ENCODE measurements at places on chromosomes 4 and X.

DNA sequence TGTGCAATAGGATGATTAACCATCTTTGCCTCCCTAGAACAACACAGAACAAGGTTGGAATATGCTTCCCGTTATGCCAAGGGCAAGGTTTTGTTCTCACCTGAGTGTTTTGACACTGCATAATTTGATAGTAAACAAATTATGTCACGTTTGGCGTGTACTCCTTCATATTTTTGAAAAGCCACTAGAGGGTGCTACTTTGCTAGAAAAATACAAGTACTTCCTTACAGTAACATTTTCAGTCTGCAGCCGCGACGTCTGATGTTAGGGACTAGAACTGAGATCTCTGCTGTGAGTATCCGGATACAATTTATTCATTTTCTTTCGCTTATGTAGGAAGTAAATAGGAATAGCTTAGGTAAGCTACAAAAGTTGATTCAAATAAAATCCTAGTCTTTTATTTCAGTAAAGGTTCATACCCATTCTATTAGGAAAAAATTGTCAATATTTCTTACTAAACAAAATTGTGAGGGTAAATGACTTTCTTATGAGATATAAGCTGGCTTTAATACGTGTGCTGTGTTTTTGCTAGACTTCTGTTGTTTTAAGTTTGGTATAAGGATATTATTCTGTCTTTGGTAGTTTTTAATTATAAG, 181.1 kb upstream of the WDFY3 start:
- DNase-seq: no peak

DNA sequence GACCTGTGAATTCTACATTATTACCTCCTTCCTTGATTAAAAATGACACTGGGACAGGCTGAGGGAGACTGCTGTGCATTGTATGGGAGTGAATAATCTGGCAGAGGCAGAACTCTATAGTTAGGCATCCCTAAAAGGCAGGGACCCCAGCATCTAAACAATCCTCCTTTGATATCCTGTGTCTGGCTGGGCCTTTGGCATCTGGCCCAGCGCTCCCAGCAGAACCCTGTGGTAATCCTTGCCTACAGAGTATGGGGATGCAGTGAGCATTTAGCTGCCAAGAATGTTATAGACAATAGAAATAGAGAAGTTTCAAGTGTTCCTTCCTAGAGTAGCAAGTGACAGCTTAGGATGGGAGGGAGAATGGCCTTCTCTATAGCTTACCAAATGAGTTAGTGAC, 38.5 kb downstream of the ZCCHC12 start:
- no peak for DNase-seq

DNA sequence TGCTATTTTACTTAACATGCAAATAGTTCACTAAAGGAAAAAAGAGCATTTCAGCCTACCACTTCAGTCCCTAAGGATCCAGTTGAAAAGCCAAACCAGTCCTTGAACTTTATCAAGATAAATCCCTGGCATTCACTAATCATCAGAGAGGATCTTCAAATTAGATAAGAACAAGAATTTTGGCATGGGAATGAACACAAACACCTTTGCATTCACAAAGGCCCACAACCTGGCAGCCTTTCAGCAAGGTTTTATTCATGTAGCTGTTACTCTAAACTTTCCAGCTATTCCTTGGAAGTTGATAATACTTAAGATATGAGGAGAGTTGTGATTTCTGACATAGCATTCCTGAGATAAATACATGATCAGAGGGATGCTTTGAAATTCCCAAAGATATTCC, 193.4 kb downstream of the LRBA start:
- DNase-seq: no peak

- DNase-seq: no peak
These were observed 1506.8 kb downstream of the PCDH18 start for GRCh38 chr4:136025540-136025939.

DNA sequence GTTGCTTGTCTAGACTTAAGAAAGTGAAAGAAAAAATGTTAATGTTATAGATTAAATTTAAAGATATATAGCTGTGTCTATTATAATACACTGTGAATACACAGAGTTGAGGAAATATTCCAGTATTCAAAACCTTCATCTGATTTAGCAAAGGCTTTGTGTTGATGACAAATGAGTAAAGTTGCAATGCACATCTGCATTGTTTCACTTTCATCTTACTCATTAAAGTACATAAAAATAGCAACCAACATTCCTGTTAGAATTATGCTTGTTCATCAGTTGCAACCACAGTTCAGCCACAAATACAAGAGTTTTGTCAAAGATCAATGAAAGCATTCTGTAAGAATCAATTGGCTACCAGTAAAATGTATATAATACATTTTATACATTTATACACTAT, 346.4 kb upstream of the SLC7A11 start:
- DNase-seq: no peak

- DNase-seq: no peak
These were observed 174.5 kb downstream of the NSUN7 start for GRCh38 chr4:40924096-40924792.

GRCh38 chr4:107913283-107913899, 18.0 kb upstream of the CYP2U1 start:
- no peak for DNase-seq

- no peak for DNase-seq
These were observed 22.3 kb downstream of the MORF4L2 start for GRCh38 chrX:103663981-103664762.

DNA sequence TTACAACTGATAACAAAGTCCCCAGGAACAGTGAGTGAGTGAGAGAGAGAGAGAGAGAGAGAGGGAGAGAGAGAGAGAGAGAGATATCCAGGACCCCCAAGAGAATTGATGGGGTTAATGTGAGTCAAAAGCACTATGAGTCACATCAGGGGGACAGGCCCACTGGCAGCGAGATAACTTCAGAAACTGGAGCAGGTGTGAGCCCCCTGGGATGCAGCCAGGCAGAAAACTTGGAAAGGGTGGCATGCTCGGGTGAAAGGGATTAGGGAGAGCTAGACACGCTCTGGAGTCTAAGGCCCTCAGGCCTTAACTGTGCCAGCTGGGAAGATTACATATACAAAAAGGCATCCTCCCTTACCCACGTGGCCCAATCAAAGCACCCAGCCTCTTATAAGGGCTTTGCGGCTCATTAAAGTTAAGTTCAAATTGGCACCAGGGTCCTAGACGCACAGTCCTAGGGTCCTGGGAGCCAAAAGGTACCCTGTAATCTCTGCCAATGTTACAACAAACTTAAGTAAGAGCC, 841 bp downstream of the ACOT9 start:
- DNase-seq: no peak

GRCh38 chr4:15897577-15897976, 41.0 kb downstream of the FGFBP1 start:
- DNase-seq: no peak

DNA sequence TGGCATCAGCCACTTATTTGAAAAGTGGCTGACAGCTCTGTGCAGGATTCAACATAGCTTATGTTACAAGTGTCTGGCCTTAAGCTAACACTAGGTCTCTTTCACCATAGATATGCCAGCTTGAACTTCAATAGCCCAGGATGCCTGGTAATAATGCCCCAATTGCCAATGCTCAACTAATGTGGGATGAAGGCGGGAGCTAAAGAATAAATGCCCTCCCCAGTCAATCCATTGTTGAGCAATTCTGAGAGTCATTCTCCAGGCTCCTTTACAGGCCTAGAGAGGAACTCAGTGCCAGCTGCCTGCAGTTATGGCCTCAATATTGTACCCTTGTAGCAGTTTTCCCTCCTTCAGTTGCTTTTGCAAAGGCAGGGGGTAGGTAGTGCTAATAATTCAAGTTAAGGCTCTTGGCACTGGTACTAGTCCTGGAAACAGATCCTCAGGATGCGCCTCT, 460.2 kb downstream of the GABRG1 start:
- DNase-seq: no peak

DNA sequence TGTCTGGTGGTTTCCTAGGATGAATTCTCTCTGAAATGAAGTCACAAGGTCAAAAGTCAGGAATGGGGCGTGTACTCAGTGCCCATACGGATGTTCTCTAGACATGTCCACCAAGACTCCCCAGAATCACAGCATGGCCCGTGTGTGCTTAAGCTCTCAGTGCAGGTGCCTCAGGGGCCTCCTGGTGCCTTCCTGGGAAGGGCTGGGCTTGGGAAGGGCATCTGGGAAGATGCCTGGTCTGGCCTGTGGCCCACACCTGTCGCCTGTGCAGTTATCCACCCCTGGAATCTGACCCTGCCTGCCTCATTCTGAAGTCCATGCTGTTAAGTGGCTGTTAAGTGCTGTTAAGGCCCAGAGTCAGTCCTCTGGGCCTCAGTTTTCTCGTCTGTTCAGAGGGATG, 31.2 kb downstream of the SORCS2 start:
- no peak for DNase-seq

GRCh38 chr4:73664470-73664869, 44.2 kb upstream of the RASSF6 start:
- no peak for DNase-seq

GRCh38 chr4:154084864-154085263, 296.0 kb upstream of the SFRP2 start:
- DNase-seq: no peak

GRCh38 chr4:91914176-91914804, 389.5 kb upstream of the GRID2 start:
- DNase-seq: no peak

DNA sequence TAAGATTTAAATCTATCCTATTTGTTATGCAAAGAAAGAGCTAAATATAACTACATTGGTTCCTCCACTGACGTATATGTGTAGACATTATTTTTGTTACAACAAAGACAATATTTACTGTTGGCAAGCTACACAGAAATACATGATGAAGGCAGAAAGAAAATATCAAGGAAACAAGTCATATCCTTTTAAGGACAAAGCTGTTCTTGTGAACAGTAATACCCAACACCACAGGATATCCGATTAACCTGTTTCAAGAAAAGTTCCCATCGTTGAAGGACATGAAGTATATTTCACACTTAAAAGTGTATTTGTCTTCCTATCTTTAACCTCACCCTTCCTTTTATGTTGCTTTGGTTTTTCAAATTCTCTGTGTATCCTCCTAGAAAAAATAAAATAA, 235.8 kb upstream of the AADAT start:
- no peak for DNase-seq

DNA sequence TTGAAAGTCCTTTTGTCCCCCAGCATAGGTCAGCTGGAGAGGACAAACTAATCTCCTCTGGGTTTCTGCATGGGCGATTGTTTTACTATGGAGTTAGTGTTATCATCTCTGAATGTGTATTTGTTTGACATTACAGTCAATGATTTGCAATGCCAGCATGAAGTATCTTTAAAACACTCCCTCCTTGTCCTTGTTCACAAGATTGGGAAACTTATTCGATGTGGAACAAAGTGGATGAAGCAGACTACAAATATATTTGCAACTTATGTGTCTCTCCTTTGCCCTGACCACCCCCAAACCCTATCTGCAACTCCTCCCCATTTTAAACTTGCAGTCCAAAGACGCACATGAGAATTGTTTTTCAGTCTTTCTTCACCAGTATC, 1.5 kb upstream of the PITX2 start:
- no peak for DNase-seq

DNA sequence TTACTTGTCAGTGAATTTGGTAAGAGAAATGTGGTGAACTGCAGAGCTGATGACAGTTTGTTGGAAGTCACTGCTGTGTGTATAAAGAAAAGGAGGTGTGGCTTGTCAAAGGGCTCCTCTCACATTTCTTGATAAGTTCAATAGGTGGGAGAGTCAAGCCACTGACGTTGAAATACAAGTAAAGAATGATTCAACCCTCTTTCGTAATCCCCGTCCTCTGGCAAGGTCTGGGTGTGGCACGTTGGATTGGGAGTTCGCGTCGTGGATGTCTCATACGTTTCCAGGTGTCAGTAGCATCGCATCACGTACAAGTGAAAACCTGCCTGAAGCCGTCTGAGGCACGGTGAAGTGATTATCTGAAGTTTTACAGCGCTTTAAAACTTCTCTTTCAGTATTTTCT, 76.4 kb downstream of the EGF start:
- DNase-seq: no peak

DNA sequence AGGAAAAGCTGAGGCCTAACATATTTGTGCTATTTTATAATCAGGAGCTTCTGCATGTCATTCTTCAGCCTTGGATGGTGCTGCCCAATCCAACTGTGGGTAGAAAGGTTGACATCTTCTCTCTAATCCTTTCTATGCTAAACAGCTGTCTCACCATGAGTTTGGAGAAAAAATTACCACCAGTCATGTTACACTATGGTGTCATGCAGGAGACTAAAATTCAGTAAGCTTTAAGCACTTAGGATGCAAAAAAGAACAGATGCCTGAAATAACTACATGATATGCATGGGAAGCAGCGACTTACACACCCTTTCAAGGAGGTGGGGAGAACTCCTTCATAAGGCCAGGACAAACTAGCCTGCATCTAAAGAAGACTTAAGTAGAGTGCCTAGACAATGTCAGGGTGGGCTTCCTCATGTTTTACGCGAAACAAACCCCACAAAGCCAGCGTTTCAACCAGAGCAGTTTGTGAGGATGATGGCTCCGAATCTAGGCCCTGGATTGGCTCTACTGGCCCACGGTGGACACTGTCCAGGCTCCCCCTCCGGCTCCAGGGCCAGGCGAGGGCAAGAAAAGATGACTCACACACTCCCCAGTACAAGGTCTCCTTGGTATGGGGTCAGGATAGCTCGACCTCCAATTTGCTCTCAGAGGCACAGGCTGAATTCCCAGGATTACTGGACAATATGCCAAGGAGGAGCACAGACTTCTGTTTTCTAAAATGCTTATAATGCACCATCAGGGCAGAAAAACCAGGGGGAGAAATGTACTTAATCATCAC, 45.1 kb downstream of the STX18 start:
- no peak for DNase-seq

DNA sequence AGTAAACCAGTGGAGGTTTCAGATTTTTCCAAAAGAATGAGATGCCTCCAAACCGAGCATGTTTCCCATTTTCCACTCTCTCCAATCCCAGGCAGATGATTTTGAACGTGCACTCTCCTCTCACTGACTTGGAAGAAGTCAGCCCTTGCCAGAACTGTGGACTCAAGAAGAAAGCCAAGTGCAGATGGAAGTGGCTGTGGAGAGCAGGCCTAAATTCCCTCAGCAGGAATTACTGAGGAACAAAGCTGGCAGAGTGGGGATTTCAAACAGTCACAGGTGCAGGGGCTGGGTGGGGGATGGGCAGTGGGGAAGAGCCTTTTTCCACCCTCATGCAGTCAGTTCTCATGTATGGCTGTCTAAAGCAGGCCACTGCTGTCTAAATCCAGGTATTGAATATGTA, 83.5 kb upstream of the PLAC1 start:
- DNase-seq: no peak
